ENCODE measurements at places on chromosomes 16 and 17.

- DNase-seq, result peak; percentile 64
Observed at GRCh38 chr17:18257268-18257981, 1.1 kb downstream of the FLII start.

DNA sequence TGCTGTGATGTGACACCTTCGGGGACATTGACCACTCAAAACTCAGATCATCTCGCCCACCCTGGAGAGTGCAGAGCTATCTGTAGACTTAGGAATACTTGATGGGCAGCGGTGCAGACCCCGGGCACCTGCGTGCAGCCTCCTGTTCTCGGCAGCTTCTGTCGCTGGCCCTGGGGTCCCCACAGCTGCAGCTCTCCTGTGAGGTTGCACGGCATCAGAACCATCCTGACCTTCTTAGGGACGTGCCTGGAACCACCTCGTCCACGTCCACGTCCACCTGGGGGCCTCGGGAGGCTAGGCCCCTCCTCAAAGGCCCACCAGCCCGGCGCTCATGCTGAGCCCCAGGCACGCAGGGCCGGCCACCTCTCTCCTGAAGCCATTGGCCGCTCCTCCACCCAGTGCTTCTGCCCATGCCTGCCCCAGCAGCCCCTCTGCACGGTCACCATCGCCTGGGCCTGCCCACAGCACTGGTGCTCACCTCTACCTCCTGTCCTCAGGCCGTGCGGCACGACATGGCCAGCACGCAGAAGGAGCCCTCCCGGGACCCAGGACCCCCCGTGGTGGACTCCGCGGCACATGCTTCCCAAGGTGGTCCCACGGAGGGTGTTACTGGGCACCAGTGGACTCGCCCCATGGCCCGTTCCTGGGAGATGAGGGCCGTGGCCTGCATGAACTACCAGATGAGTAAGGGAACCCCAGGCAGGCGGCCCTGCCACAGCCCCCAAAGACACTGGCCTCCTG is 2.3 kb upstream of the WFIKKN1 start:
- no peak for DNase-seq

GRCh38 chr17:59310263-59310920 is 21.1 kb upstream of the YPEL2 start:
- DNase-seq, result no peak

- DNase-seq, result no peak
Observed at GRCh38 chr17:27499451-27500265, 43.4 kb downstream of the KSR1 start.

DNA sequence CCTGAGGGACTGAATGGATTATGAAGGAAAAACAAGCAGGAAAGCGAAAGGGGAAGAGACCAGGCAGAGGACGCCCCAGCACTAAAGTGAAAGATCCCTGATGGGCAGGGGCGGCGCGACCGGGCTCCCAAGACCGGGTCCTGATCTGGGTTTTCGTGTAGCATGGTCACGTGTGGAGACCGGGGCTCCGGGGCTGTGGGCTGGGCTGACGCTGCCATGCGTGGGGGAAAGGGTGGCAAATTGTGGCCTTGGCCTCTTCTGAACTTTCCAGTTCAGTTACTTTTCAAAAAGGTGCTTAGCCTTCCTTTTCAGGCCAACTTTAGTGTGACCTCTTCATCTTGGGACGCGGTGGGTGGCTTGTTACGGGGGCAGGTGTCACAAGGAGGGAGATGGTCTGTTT is 57.5 kb downstream of the METRNL start:
- DNase-seq, result no peak

DNA sequence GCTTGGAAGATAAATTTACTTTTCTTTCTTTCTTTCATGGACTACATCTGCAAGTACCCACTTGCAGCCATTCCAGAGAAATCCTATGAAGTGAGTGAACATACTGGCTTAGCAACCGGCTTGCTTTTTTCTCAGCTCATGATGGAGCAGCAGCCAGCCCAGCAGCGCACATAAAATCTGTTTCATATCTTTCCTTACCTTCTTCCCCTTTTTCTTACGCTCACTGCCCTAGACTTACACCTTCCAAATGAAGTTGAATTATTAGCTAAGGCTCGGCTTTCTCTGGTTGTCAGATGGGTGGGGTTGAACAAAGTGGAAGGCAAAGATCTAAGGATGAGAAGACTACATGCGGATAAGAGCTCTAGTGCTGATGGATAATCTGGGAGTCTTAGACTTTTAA is 13.9 kb upstream of the ABCA8 start:
- no peak for DNase-seq

DNA sequence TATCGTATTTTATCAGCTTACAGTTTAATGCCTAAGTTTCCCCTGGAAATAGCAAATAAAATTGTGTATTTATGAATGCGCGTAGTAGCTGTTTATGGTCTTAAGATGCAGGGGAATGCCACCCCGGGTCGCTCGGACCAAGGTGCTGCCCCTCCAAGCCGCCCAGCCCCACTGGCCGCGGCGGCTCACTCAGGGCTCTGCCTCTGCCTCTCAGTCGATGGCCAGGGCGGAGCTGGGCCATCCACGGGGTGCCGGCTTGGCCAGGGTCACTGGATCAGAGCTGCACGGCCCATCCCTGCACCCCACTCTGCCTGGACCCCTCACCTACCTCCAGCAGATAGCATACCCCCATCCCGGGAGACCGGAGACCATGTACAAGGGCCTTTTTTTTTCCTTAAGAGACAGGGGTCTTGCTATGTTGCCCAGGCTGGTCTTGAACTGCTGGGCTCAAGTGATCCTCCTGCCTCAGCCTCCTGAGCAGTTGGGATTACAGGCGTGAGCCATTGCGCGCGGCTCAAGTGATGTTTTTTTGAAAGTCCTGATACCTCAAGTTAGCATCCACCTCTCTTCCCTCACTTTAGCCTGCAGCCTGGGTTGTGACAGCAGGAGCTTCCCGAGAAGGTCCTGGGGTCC is 11.0 kb downstream of the PRSS27 start:
- DNase-seq, result no peak

- no peak for DNase-seq
Observed at GRCh38 chr17:50763716-50764475, 3.4 kb downstream of the ANKRD40CL start.

GRCh38 chr16:22625967-22626366 is 115.3 kb downstream of the NPIPB5 start:
- no peak for DNase-seq

- no peak for DNase-seq
Observed at GRCh38 chr17:27463235-27463677, 7.0 kb downstream of the KSR1 start.

DNA sequence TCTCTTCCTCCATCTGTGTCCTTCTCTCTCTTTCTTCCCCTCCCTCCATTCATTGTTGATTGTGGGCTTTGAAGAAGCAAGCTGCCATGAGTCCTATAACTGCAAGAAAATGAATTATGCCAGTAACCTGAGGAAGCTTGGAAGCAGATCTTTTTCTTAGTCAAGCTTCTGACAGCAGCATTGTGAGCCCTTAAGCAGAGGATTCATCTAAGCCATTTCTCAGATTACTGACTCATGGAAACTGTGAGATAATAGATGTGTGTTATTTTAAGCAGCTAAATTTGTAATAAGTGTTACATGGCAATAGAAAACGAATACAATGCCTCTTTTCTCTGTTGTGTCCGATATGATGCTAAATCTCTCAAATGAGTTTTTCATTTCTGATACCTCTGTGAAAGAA is 1109.7 kb downstream of the CDH11 start:
- DNase-seq, result no peak

- no peak for DNase-seq
Observed at GRCh38 chr17:12815642-12816141, 26.4 kb downstream of the ARHGAP44 start.

- no peak for DNase-seq
Observed at GRCh38 chr17:68854452-68854851, 100.7 kb downstream of the ABCA8 start.

DNA sequence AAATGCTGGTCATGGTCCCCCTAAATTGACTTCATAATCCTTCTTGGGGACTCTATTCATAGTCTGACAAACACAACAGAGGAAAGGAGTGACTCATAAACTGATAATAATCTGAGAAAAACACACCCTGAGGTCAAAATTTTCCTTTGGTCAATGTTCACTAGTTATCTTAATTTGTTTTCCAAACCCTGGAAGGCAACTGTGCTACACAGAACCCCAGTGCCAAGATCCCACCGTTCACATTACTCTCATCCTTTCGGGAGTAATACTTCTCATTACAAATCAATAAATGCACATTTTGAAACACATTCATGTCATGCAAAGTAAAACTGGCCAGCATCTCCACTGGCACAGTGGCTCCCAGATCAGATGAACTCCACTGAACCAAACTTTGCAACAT is 23.2 kb downstream of the COIL start:
- DNase-seq, result no peak

- DNase-seq, result no peak
Observed at GRCh38 chr16:27449434-27450195, 47.6 kb downstream of the IL21R start.

DNA sequence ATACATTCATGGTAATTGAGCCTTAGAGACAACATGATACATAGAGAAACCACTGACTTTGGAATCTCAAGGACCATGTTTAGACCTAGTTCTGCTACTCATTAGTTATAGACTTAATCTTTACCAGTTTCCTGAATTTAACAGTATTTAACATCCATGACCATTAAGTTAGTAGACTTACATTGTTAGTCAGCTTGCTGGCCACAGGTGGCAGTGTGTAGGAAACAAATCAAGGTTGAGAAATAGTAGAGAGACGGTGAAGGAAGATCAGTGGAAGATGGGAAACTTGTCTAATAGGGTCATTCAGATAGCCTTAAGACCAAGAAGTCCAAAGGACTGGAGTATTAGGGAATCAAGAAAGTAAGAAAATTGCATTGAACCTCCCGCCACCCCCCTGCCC is 31.0 kb downstream of the OMG start:
- DNase-seq, result no peak

GRCh38 chr16:29645694-29646187 is 17.3 kb upstream of the SPN start:
- DNase-seq, result no peak

DNA sequence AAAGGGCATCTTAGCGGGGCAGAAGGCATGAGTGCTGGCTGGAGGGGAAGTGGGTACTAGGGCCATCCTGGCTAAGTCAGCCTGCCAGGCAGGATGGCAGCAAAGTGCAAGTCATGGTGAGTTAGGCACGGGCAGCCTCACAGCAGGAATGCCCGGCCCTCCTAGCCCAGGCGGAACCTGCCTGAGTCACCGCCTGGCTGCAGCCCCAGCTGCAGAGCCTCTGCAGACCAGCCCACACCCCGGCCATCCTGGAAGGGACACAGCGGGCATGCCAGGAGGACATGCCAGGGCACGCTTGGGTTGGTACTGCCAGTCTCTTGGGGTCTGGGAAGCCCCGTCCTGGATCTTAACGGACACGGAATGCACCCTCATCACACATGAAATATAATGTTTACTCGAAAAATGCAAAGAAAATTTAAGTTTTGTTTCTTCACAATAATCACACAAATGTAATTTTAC is 5.0 kb upstream of the ALDH3A1 start:
- no peak for DNase-seq

- DNase-seq, result no peak
Observed at GRCh38 chr16:19127674-19128131, 13.9 kb downstream of the ITPRIPL2 start.

DNA sequence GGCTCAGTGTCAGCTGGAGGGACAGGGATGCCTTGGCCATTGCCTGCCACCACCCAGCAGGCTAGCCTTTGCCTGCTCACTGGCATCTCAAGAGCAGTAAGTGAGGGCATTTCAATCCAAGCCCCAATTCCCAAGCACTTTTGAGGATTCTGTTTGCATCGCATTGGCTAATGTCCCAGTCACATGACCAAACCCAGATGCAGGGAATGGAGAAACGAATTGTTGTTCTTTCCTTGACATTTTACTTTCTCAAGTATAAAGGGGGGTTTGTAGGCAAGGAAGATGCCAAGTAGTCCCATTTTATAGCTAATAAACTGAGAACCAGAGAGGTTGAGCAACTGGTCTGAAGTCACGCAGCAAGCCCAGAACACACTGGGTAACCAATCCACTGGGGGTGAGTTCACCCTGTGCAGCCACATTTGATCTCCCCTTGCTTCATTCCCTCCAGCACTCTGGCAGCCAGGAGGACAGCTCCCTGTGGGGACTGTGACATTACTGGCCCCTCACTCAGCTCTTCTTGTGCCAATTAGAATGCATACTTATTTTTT is 193.8 kb upstream of the CACNG3 start:
- DNase-seq, result no peak

GRCh38 chr17:6427279-6427781 is 7.6 kb downstream of the AIPL1 start:
- no peak for DNase-seq

- DNase-seq, result no peak
Observed at GRCh38 chr16:87828907-87829621, 40.2 kb downstream of the SLC7A5 start.

GRCh38 chr17:8155996-8156245 is 3.7 kb upstream of the PER1 start:
- DNase-seq, result no peak

- no peak for DNase-seq
Observed at GRCh38 chr17:50583641-50584040, 23.1 kb downstream of the CACNA1G start.

GRCh38 chr17:40582328-40582901 is 17.1 kb upstream of the CCR7 start:
- DNase-seq, result no peak

DNA sequence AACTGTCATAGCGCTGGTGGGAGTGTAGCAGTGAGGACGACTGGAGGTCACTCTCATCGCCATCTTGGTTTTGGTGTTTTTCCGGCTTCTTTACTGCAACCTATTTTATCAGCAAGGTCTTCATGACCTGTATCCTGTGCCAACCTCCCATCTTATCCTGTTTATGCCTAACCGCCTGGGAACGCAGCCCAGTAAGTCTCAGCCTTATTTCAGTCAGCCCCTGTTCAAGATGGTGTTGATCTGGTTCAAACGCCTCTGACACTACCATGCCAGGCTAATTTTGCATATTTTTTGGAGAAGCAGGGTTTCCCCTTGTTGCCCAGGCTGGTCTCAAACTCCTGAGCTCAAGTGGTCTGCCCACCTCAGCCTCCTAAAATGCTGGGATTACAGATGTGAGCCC is 179.8 kb upstream of the HSBP1 start:
- no peak for DNase-seq

GRCh38 chr16:83830769-83831455 is 23.1 kb downstream of the HSBP1 start:
- DNase-seq, result no peak

- peak; percentile 79 for DNase-seq
Observed at GRCh38 chr17:17729620-17730249, 48.5 kb downstream of the RAI1 start.

DNA sequence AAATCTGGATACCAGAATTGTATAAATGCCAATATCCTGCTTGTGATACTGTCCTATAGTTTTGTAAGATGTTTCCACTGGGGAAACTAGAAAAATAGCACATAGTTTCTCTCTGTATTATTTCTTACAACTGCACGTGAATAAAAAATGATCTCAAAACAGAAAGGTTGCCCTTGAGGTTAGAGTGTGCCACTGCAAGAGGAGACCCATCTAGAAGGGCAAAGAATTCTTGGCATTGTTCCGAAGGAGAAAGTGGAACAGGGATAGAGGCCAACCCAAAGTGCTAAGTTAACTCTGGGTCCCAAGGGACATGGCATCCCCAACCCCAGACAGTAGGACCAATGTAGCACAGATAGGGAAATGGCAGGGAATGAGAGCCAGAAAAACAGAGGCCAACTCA is 477.5 kb upstream of the HSBP1 start:
- DNase-seq, result no peak

GRCh38 chr17:32882734-32883133 is 5.8 kb upstream of the MYO1D start:
- DNase-seq, result no peak

All from HuH-7.5 (cell line).